ENCODE measurements at places on chromosomes 3 and 15. TPM values are rescaled to one million over a fixed set of nuclear protein-coding genes. Genes with fewer than 3 reads are reported as not detected.

Gene LSMEM2
- polyA plus RNA-seq, result 1.9 TPM

Gene PTPRG
- polyA plus RNA-seq, result 10.5 TPM

Gene ECE2
- not detected for polyA plus RNA-seq

Gene AQP9
- not detected for polyA plus RNA-seq

Gene CKMT1B
- 0.33 TPM for polyA plus RNA-seq

Gene PHLDB2
- 33.4 TPM for polyA plus RNA-seq

Gene CATSPER2
- polyA plus RNA-seq, result 5.9 TPM

Gene NOX5
- polyA plus RNA-seq, result 0.37 TPM

Gene CHRNA5
- 0.51 TPM for polyA plus RNA-seq

Gene CADPS
- polyA plus RNA-seq, result 1.4 TPM

Gene NTRK3
- polyA plus RNA-seq, result 5.6 TPM

Gene ALG1L2
- polyA plus RNA-seq, result not detected

Gene KNG1
- polyA plus RNA-seq, result 0.07 TPM

Gene PLSCR2
- polyA plus RNA-seq, result not detected

Gene C3orf85
- not detected for polyA plus RNA-seq

Gene CCDC13
- 0.44 TPM for polyA plus RNA-seq

Gene PLA2G4F
- 5.5 TPM for polyA plus RNA-seq

Gene MYL3
- polyA plus RNA-seq, result 7,541 TPM

Gene NR1I2
- polyA plus RNA-seq, result 0.03 TPM

Gene LACTB
- polyA plus RNA-seq, result 11.6 TPM

Gene LMAN1L
- 18.4 TPM for polyA plus RNA-seq

Gene ZPLD1
- 0.04 TPM for polyA plus RNA-seq

Gene KLHL24
- 39.7 TPM for polyA plus RNA-seq

Gene NSUN3
- polyA plus RNA-seq, result 3.3 TPM

Gene ALPK3
- polyA plus RNA-seq, result 35.1 TPM

Gene SH2D7
- not detected for polyA plus RNA-seq

Gene GASK1A
- 0.59 TPM for polyA plus RNA-seq

Gene TRIP4
- polyA plus RNA-seq, result 12.8 TPM

Gene TM2D3
- polyA plus RNA-seq, result 52.2 TPM

Gene ST3GAL6
- 44.6 TPM for polyA plus RNA-seq

Gene ANKUB1
- not detected for polyA plus RNA-seq

Gene SI
- polyA plus RNA-seq, result not detected

Gene EIF4E3
- 13.1 TPM for polyA plus RNA-seq

Gene CHST2
- 0.44 TPM for polyA plus RNA-seq

Gene ONECUT1
- not detected for polyA plus RNA-seq

Gene A4GNT
- polyA plus RNA-seq, result not detected

Gene TLR9
- not detected for polyA plus RNA-seq

Gene GP9
- polyA plus RNA-seq, result not detected

Gene APEH
- polyA plus RNA-seq, result 65.7 TPM

Gene NEIL1
- polyA plus RNA-seq, result 6.1 TPM

Gene SCG5
- polyA plus RNA-seq, result 0.65 TPM

Gene RAB6B
- 14.2 TPM for polyA plus RNA-seq

Gene LRRC2
- 49.8 TPM for polyA plus RNA-seq

Gene P2RY12
- polyA plus RNA-seq, result 0.33 TPM

Gene CCDC14
- 18.9 TPM for polyA plus RNA-seq

Gene GOLGA8O
- 1.1 TPM for polyA plus RNA-seq

Gene HTR3E
- not detected for polyA plus RNA-seq

Gene CCDC39
- 0.15 TPM for polyA plus RNA-seq

Gene TRMT10C
- 16.5 TPM for polyA plus RNA-seq

All from heart right ventricle (tissue), 16 donors.